Adipose tissue (tissue), 3 donors: ENCODE measurements at places on chromosomes 7 and 10. TPM values are rescaled to one million over a fixed set of nuclear protein-coding genes. Genes with fewer than 3 reads are reported as not detected.

Gene GPC2
- 0.30 TPM for polyA plus RNA-seq

Gene FBXL13
- polyA plus RNA-seq = 0.38 TPM

Gene AGMO
- 2.4 TPM for polyA plus RNA-seq

Gene MMRN2
- 56.1 TPM for polyA plus RNA-seq

Gene FUOM
- 45.1 TPM for polyA plus RNA-seq

Gene AVPI1
- polyA plus RNA-seq = 27.8 TPM

Gene CD36
- 131 TPM for polyA plus RNA-seq

Gene CPN1
- not detected for polyA plus RNA-seq

Gene GLI3
- polyA plus RNA-seq = 6.5 TPM

Gene PDE6C
- polyA plus RNA-seq = not detected

Gene UBE2D4
- polyA plus RNA-seq = 10.3 TPM

Gene CABCOCO1
- not detected for polyA plus RNA-seq

Gene WNT2
- polyA plus RNA-seq = 0.25 TPM

Gene ADD3
- polyA plus RNA-seq = 39.8 TPM

Gene TMEM225B
- 0.49 TPM for polyA plus RNA-seq

Gene CDK14
- 14.7 TPM for polyA plus RNA-seq

Gene NEURL1
- polyA plus RNA-seq = 9.8 TPM

Gene CLDN3
- polyA plus RNA-seq = not detected

Gene DOCK1
- polyA plus RNA-seq = 21.6 TPM

Gene EPC1
- 14.3 TPM for polyA plus RNA-seq

Gene ELFN1
- 0.67 TPM for polyA plus RNA-seq

Gene NODAL
- polyA plus RNA-seq = not detected

Gene ACSL5
- polyA plus RNA-seq = 9.2 TPM

Gene NUTM2B
- 0.39 TPM for polyA plus RNA-seq
